Sigmoid colon (tissue), 7 donors: ENCODE measurements at places on chromosomes 3 and 15. TPM values are rescaled to one million over a fixed set of nuclear protein-coding genes. Genes with fewer than 3 reads are reported as not detected.

DNA sequence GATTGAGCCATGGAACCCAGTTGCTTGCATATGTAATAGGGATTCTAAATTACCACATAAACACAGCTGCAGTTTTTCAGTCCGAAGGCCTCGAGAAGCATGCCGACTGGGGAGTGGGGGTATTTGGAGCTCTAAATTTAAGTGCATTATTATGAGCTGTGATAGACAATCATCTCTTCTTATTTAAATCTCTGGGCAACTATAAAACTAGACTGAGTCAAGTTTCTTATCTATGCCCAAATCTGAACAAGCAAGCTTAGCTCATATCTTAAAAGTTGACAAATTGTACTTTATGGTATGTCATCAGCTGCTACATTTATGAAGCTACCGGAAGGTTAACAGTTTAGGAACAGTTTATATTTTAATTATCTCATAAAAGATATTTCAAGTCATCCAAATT, 19.5 kb upstream of the THRB start:
- DNase-seq, result no peak

The HDDC3 gene
- polyA plus RNA-seq, result 24.0 TPM

DNA sequence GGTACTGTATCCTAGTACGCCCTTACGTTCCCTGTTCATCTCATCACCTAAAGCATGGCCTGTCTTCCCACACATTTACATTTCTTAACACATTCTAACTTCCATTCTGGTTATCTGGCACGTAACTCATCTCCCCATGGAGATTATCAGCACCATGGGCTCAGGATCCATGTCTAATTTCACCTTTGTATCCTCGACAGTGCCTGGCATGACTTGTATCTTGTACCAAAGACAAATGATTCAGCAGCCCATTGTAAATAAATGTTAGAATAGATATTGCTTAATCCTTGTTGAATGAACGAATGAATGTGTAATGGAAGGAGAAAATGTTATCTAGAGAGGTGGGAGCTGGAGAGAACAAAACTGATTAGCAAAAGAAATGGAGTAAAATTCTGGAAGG, 69.7 kb upstream of the TPM1 start:
- no peak for DNase-seq

The RASSF1 gene
- 21.0 TPM for polyA plus RNA-seq

GRCh38 chr3:98954791-98955604, 53.5 kb upstream of the DCBLD2 start:
- no peak for DNase-seq

GRCh38 chr15:57534281-57534680, 57.4 kb upstream of the MYZAP start:
- no peak for DNase-seq

DNA sequence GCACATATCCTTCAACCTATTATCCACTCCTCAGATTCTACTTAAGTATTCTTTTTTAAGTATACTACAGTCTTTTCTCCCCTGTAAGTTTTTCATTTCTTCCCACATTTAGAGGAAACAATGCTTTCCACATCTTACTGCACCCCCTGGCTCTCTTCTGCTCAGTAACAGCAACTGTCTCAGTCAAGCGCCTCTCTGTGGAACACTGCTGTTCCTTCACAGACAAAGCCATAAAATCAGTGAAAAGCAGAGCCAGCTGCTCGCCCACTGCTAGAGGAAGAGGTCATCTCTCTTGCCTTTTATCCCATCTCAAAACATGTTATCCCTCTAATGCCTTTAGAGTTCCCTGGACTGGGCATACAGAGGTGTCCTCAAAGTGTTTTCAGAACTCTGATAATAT, 24.8 kb downstream of the SERP1 start:
- no peak for DNase-seq

GRCh38 chr15:98904544-98904943, 103.0 kb downstream of the PGPEP1L start:
- peak; percentile 60 for DNase-seq

DNA sequence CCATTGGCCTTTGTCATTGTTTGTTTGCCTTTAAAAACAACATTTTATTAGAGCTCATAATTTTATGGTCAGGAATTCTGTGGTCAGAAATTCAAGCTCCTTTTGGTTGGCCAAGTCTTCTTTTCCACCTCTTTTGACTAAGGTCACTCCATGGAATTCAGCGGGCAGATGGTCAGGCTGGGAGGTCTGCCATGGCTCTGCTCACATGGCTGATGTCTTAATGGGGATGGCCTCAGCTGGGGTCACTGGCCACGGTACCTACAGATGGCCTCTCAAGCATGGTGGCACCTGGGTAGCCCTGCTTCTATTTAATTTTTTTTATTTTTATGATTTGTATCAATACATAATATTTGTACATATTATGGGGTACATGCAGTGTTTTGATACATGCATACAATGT, 360.8 kb upstream of the MCTP2 start:
- DNase-seq, result no peak

DNA sequence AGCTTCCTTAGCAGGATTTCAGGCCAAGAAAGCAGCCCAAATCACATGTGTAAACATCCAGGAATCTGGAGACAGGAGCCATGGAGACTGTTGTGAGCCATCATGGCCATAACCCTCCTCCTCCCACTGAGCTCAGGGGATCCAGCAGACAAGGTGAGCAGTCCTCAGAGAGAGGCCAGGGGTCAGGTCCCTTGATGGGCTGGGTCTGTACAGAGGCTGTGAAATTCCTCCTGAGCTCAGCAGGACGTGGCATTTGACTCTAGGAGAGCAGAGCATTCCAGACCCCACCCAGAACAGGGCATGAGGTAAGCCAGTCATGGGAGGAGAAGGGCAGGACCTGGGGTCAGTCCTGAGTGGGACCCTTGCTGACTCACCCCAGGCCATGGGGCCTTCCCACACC, 67.0 kb upstream of the ACAN start:
- DNase-seq, result no peak

The ZNF80 gene
- not detected for polyA plus RNA-seq

The APOD gene
- 8.1 TPM for polyA plus RNA-seq

DNA sequence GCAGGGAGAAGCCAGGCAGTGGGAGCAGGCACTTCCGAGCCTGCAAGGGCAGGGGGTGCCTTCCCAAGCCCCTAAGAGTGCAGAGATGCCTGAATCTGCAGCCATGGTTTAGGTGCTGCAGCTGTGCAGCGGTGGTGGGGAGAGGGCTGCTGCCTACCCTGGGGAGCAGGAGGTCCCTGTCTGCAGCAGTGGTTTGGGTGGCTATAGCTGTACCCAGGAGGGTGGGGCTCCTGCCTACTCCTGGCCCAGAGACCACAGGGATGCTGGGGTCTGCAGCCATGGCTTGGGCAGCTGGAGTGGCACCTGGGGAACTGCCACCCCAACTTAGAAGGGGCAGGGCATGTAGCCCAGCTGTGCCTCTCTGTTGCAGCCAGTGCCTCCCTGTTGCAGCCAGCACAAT, 488.1 kb upstream of the THBS1 start:
- no peak for DNase-seq

DNA sequence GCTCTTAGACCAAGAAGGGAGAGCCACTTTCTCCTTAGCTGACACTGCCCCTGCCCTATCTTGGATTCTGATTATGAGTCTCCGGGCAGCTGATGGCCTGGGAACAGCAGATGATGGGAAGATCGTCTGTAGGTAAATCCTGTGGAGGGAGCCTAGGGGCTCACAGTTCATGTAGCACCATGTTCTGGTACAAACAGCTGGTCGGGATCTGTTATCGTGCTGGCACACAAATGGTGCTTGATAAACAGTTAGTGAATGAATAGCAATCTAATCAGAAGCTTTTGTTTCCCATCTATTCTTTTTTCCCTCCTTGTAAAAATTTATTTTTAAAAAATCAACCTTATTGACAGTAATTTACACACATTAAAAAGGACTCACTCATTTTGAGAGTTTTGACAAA, 26.8 kb downstream of the CDCP1 start:
- no peak for DNase-seq

- no peak for DNase-seq
Measured at GRCh38 chr3:156298014-156298413, 177.6 kb downstream of the KCNAB1 start.

GRCh38 chr3:169610888-169611291, 52.6 kb downstream of the MECOM start:
- no peak for DNase-seq

- no peak for DNase-seq
Measured at GRCh38 chr15:58585693-58586443, 154.1 kb downstream of the LIPC start.

DNA sequence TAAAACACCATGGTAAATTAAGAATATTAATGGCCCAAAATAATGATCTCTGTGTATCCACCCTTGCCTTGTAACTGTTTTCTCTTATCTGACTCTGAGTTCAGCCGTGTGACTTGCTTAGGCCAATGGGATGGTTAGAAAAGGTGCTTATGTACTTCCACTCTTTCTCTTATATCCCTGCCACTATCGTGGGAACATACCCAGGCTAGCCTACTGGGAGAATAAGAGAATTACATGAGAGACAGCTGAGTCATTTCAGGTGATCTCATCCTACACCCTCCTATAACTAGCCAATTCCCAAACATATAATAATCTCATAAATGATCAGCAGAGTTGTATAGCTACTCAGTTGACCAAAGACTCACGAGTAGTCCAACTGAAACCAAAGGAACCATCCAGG, 98.3 kb upstream of the ABI3BP start:
- no peak for DNase-seq

DNA sequence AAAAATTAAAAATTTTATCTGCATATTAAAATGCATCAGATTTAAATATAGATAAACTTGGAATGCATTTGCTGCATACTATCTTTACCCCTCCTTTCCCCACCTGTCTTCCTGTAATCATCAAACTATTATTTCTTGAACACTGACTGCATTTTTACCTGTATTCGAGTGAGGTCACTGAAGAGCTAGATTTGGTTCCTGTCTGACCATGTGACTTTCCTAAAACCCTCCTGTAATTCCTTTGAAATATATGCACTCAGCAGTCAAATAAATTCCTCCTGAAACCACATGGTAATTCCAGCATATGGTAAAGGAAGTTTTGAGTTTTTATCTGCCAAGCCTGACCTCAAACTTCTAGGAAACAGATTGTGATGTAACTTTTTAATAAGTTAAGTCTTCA, 445.6 kb upstream of the FRG2C start:
- no peak for DNase-seq

The FOXL2 gene
- not detected for polyA plus RNA-seq

- DNase-seq, result no peak
Measured at GRCh38 chr3:161212906-161213305, 8.2 kb upstream of the NMD3 start.

The PLEKHO2 gene
- 11.4 TPM for polyA plus RNA-seq

DNA sequence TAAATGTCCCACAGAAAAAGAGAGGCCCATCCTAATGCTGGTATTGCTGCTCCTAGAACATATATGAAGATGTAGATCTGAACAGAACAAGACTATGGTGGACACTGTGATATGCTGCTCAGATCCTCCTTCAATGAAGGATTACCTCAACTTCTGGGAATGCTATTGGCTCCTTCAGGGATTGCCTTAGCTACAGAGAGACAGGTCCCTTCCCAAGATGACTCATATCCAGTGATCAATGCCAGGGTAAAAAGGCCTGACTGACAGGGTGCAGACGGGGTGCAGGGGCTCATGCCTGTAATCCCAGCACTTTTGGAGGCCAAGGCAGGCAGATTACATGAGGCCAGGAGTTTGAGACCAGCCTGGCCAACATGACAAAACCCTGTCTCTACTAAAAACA, 20.5 kb upstream of the STAG1 start:
- DNase-seq, result no peak

DNA sequence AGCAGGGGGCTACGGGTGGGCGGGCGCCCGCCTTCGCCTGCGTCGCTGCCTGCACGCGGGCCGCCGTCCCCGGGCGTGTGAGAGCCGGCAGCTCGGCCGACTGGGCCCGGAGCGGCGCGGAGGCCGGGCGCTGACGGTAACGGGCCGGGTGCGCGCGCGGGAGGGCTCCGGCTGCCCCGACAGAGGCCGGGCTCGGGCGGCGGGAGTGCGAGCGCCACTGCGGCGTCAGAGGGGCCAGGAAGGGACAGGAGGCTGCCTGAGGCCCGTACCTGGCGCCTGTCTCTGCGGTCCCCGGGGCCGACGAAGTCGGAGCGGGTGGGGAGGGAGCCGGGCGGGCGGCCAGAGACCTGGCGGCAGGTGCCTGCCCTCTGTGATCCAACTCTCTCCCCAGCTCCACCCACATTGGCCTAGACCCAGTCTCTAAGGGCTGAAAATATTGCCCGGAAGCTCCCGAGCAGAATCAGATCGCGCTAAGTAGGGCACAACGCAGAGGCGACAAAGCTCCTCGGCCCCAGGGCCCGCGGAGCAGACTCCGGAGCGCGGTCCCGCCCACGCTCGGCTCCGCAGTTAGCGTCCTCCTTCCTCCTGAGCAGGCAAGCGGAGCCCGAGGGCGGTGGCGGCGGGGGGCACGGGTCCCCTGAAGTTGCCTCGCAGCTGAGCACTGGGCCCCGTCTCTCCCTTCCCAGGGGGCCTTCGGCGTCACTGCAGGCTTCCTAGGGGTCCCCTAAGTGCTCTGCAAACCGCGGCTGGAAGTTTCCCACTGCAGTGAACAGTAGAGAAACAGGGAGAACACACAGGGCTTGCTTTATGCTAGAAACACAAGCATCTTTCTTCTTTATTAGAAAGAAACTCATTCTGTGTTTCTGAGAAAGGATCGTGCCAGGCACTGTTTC, at the start of gene MAN2A2:
Gene MAN2A2, plus strand, starts transcription at position 463 of the 893 bp plus-strand sequence. CDS start 906 bp downstream, outside the sequence.
- DNase-seq, result no peak

- no peak for DNase-seq
Measured at GRCh38 chr3:198046120-198046857, 86.3 kb downstream of the LMLN start.

The MCTP2 gene
- polyA plus RNA-seq, result 7.2 TPM

- no peak for DNase-seq
Measured at GRCh38 chr15:63146684-63147083, 10.6 kb downstream of the RPS27L start.

The SLC28A2 gene
- 1.2 TPM for polyA plus RNA-seq

- no peak for DNase-seq
Measured at GRCh38 chr15:36080759-36081158, 498.7 kb upstream of the CDIN1 start.

DNA sequence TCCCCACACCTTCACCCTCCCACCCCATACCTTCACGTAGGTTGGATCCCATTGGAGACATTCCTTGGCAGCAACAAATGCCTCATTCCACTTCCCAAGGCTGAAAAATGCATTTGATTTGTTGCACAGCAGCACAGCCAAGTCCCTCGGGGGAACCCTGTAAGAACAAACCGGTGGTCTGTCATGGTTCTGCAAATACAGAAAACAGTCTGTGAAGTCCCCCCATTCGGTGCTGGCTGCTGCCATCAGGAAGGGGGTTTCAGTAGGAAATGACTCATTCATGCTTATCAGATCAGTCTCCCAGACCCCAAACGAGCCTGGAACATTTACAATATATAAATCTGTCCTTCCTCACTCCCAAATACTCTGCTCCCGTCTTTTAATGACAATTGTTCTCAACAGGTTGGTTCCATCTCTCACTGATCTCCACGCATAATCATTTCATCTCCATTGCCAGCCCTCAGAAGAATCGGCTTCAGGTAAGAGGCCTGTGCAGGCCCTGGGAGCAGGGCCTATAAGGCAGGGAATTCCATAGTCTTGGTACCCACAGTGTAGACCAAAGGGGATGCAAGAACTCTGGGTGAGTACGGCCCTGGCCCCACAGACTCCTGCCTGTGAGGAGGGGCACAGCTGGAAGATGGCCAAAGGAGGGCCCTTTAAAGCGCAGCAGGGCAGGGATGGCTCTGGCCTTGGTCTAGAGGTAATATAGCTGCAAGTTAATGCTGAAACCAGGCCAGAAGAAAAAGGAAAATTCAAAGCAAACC, 41.6 kb downstream of the TRANK1 start:
- no peak for DNase-seq

The EPHA6 gene
- 0.58 TPM for polyA plus RNA-seq

The MUC4 gene
- polyA plus RNA-seq, result 195 TPM

The GOLGA8M gene
- polyA plus RNA-seq, result not detected

The CYP19A1 gene
- not detected for polyA plus RNA-seq

- DNase-seq, result no peak
Measured at GRCh38 chr15:70920981-70921696, 28.5 kb downstream of the LRRC49 start.
